ENCODE measurements at places on chromosomes 4 and X. TPM values are rescaled to one million over a fixed set of nuclear protein-coding genes. Genes with fewer than 3 reads are reported as not detected.

Gene RIPPLY1
- total RNA-seq, result not detected

Gene MAGEE2
- total RNA-seq, result not detected

Gene PRR32
- not detected for total RNA-seq

Gene TLR8
- not detected for total RNA-seq

Gene GSPT2
- total RNA-seq, result 10.2 TPM

Gene GAGE2A
- total RNA-seq, result not detected

Gene GPM6B
- total RNA-seq, result 5.3 TPM

Gene KLHL4
- 0.56 TPM for total RNA-seq

Gene UPF3B
- 1.0 TPM for total RNA-seq

Gene EVC
- 19.9 TPM for total RNA-seq

Gene FAM9C
- total RNA-seq, result not detected

Gene TEX13A
- not detected for total RNA-seq

Gene GPRASP1
- 1.2 TPM for total RNA-seq

Gene INTU
- 2.6 TPM for total RNA-seq

Gene ERAS
- total RNA-seq, result not detected

Gene DCAF12L1
- 0.26 TPM for total RNA-seq

Gene FMR1NB
- not detected for total RNA-seq

Gene RAI2
- 0.78 TPM for total RNA-seq

Gene NPY2R
- not detected for total RNA-seq

Gene GRID2
- total RNA-seq, result under 0.01 TPM

Gene VEGFC
- total RNA-seq, result 63.4 TPM

Gene BMPR1B
- total RNA-seq, result 1.0 TPM

Gene TMSB15C
- 3.2 TPM for total RNA-seq

Gene CLGN
- 3.0 TPM for total RNA-seq

Gene ZNF157
- total RNA-seq, result under 0.01 TPM

Gene CENPC
- total RNA-seq, result 5.4 TPM

Gene HTRA3
- 10.3 TPM for total RNA-seq

Gene ZNF674
- total RNA-seq, result 3.0 TPM

Gene CXCL8
- 842 TPM for total RNA-seq

Gene MAGEA1
- not detected for total RNA-seq

Gene PPM1K
- 6.6 TPM for total RNA-seq

Gene NSUN7
- total RNA-seq, result 0.32 TPM

Gene CT83
- total RNA-seq, result not detected

Gene MYOZ2
- 0.08 TPM for total RNA-seq

Gene SLIT2
- 2.2 TPM for total RNA-seq

Gene PDGFC
- 22.8 TPM for total RNA-seq

Gene PCGF3
- total RNA-seq, result 30.6 TPM

Gene MAGEB1
- total RNA-seq, result not detected

Gene NEIL3
- 8.4 TPM for total RNA-seq
